ENCODE measurements at places on chromosomes 6 and 20. TPM values are rescaled to one million over a fixed set of nuclear protein-coding genes. Genes with fewer than 3 reads are reported as not detected.

DNA sequence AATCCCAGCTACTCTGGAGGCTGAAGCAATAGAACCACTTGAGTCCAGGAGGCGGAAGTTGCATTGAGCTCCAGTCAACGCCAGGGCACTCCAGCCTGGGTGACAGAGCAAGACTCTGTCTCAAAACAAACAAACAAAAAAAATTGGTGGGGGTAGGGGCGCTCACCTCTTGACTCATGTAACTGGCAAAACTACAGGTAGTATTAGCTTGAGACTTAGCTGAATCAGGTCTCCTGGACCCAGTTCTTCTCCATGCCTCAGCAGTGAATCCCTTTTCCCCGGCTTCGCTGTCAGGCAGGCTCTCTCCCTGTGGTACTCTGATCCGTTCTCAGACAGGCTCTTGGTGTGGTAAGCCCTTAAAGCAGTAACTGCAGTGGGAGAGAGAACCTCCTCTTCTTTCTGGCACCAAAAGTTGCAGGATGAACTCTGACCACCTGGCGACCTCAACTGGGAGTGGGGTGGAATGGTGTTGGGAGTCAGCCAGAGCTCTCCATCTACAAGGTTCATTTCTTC lies 12.9 kb downstream of the SLC9A8 start:
- DNase-seq: no peak

TULP1 gene
- not detected for total RNA-seq

DNA sequence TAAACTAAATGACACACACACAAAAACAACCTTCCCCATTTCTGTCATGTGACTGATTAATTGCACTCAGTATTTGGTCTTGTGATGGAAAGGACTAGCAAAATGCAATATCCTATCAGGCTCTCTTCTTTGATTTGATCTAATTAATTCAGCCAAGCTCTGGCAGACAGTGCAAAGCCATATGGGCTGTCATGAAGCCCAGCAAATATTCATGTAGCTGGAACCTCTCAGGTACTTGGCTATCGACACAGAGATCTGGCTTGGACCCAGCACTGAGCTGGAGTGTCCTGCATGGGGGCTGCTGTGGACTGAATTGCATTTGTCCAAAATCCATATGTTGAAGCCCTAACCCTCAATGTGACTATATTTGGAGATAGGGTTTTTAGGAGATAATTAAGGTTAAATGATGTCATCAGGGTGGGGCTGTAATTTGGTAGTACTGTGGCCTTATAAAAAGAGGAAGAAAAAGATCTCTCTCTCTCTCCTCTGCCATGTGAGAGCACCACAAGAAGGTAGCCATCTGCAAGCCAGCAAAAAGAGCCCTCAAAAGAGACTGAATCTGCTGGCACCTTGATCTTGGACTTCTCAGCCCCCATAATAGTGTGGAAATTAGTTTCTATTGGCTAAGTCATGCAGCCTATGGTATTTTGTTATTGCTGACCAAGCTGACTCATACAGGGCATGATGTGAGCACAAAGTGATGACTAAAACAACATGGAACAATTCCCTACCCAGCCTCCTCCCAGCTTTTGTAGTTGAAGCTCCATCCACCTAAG lies 77.1 kb downstream of the STMND1 start:
- DNase-seq: no peak

DNA sequence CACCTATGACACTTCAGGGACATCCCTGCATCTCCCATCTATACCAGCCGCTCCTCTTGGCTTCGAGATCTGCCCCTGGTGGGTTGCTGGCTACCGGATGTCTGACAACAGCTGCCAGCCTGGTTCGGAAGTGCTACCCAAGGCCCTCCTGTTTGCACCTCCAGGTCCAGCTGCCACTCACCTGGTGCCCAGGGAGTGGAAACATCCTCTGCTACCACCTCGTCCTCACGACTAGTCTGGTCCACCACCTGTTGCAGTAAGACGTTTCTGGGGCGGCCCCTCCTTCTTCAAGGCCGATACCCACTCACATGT lies 8.3 kb upstream of the PCMTD2 start:
- DNase-seq: no peak

DNA sequence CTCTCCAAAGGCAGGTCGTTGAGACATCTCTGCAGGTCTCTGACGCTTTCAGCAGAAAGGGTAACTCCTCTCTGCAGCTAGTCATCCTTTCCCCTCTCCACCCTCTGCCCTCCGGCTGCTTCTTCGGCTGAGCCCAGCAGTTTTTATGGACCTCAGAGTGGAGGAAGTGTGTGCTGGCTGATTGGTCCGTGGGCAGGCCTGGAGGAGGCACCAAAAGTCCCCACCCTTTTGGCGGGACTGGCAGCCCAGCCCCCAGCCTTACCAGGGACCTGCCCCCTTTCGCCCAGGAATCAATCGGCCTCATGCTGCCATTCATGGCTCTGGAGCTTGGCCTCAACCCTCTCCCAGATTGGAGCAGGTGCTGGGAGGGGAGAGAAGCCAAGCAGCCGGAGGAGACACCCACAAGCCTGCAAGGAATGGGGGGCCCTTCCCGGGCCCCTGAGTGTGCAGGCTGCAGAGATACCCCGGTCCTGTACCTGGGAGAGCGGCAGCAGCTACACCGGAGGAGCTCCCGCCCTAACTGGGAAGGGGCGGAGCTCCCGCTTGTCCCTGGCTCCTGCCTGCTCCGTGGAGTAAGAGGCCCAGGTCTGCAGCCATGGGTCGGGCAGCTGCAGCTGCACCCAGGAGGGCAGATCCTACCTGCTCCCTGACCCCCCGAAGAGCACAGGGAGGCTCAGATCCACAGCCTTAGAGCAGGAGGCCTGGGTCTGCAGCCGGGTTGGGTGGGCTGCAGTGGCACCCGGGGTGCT lies 170.3 kb upstream of the SOX4 start:
- no peak for DNase-seq

GFOD1 gene
- total RNA-seq: 13.0 TPM

GRCh38 chr6:145323646-145324045 lies 411.7 kb downstream of the EPM2A start:
- no peak for DNase-seq

DNA sequence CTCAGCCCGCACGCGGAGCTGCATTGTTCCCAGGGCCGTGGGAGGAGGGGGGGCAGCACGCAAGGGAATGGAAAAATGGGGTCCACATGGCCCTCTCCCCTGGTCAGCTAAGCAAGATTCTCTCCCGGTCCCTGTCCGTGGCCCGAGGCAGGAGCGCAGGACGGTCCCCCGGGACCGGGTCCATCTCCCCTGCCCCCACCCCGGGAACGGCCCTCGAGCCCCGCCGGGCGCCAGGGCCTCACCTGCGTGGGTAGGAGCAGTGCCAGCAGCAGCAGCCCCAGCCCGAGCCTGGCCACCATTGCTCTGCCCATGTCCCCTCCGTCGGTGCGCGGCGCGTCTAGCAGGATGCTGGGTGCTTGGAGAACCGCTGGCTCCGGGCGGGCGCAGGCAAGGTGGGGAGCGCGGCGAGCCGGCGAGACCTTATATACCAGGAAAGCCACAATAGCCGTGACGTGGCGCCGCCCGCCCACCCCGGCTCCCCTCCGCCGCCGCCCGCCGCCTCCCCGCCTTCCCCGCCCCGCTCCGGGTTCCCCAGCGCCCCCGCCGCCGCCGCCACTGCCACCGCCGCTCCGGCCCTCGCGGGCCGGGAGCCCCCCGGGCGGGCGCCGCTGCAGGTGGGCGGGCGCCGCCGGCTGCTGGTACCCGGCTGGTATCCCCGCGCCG lies at the start of gene CD24:
Gene CD24, minus strand, starts transcription at position 394 of the 663 bp plus-strand sequence. Its CDS starts 83 bp downstream, at position 311.
- peak; percentile 30 for DNase-seq

DNA sequence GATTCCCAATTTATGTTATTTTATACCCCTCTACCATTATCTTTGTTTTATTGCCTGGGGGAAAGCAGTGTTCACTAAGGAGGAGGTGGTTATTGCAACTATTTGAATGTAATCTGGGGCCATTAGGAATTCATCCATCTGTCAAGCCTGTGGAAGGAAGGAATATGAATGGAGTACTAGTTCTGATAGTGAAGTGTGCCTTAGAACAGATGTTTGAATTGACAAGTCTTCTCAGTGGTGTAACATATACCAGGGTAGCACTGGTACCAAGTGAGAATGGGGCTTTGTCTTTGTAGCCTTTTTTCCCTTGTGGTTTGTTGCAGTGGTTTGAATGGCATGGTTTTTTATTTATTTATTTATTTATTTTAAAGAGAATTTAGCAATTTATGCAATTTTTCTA lies 27.9 kb upstream of the HDAC2 start:
- no peak for DNase-seq

DNA sequence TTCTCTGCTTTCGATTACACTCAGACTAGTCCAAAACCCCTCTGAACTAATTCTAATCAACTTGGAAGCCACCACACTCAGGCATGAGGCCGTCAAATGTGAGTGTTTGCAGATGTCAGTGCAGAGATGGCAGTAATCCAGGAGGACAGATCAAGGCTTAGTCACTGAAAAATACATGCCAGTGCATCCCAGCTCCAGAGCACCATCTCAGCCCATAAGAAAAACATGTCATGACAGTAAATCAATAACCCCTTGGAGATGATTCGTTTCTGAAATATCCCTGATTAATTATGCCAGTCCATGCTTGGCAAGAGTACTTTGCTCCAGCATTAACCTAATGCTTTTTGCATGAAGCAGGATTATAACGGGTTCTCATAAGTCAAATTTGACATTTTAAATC lies 179.5 kb downstream of the ADAT2 start:
- no peak for DNase-seq

C20orf144 gene
- 0.21 TPM for total RNA-seq

DNA sequence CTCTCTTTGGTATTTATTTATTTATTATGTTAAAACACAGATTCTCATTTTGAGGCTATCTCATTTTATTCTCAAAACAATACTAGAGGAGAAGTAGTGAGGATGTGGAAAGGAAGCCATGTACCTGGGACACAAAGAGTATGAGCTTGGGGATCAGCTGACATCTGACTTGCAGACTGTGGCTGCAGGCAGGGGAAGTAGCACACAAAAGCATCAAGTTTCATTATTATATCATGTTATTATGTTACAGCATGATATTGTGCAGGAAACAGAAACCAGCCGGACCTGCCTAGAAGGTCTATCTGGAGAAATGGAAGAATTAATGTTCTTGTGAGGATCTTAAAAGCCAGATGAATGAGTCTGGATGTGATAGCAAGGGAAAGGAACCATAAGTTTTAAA lies 248.2 kb downstream of the KHDC1L start:
- DNase-seq: no peak

GRCh38 chr20:18048176-18048575 lies 9.5 kb downstream of the OVOL2 start:
- DNase-seq: no peak

FKBP5 gene
- 110 TPM for total RNA-seq

- no peak for DNase-seq
These were observed 143.8 kb downstream of the MBOAT1 start for GRCh38 chr6:20068421-20068988.

DNA sequence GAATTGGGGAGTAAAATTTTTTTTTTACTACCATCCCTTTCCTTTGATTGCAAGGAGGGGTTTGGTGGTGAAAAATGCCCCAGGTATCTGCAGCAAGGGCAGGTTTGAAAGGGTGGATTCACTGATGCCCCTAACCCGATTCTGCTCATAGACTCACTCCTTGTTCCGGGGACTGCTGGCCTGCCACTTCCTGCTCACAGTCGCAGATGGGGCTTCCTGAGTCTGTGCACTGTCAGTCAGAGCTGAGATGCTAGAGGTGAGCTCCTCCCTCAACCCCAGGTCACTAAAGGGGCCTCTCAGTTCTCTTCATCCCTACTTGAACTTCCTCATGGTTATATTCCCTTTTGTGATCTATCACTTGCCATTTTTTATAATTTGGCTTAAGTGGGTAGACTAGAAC lies 357.9 kb downstream of the FARS2 start:
- DNase-seq: peak; percentile 38

- peak; percentile 62 for DNase-seq
These were observed 25.3 kb upstream of the TOP1 start for GRCh38 chr20:41003143-41003935.

DNA sequence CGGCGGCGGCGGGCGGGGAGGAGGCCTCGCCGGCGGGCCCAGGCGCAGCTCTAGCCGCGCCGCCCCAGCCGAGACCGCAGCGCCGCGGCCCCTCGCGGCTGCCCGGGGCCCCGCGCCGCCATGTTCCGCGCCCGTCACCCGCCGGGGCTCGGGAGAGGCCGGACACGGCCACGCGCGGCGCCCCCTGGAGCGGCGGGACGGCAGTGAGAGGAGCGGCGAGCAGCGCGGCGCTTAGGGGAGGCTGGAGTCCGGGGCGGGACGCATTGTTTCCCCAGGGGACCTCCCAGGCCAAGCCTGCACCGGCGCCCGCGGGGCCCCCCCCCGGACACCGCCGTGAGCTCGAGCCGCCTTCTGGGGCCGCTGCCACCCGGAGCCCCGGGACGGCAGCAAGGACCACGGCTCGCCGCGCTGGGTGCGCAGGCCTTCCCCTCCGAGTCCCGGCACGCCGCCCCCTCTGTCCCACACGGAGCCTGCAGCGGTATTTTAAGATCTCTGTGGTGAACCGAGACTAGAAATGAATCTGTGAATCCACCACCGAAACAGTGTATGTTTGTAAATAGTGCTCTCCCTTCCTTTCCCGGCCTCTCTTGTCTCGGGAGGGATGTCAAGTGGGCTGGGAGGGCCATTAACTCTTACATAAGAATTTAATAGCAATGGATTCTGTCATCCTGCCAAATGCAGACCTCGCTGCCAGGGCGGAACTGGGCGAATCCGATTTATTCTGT lies 424 bp upstream of the KIF13A start:
- DNase-seq: peak; percentile 56

CYP21A2 gene
- 0.12 TPM for total RNA-seq

- DNase-seq: no peak
These were observed 10.5 kb upstream of the BEND3 start for GRCh38 chr6:107125771-107126170.

- DNase-seq: no peak
These were observed 280.9 kb downstream of the CDH26 start for GRCh38 chr20:60238992-60239660.

DNA sequence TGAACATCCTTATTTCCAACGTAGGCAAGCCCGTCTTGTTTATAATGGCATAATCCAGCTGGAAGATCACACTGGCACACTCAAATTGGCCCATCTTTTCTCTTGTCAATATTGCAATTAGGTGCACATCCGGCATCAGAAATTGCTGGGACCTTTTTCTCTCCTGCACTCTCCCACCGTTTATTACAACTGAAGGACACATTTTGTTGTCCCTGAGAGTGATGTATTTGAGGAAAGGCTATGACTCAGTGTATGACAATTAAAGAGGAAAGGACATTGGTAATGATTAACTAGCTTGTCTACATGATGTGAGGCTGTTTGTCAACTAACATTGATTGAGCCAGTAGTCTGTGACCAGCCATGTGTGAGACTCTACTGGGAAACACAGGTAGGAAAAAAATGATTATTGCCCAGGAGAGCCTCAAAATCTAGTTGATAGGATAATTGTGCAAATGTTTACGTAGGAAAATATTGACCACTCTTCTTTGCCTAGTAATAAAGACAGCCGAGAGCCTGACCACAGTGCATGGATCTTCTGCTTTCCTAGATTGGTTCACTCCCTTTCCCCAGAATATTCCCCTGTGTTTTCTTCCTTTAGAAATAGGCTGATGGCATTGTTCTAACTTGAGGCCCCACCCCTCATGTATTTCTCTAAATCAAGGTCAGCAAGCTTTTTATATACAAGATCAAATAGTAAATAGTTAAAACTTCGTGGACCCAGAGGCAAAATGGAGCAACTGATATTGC lies 230.0 kb upstream of the BTBD3 start:
- DNase-seq: no peak

TPX2 gene
- total RNA-seq: 111 TPM

ULBP2 gene
- 0.62 TPM for total RNA-seq

- DNase-seq: no peak
These were observed 551.2 kb downstream of the QKI start for GRCh38 chr6:163965426-163966348.

CST4 gene
- total RNA-seq: not detected

Measured in activated naive CD8-positive, alpha-beta T cell treated with anti-CD3 and anti-CD28 coated beads for 36 hours (primary cell).